ENCODE measurements at places on chromosomes 13 and 19.

DNA sequence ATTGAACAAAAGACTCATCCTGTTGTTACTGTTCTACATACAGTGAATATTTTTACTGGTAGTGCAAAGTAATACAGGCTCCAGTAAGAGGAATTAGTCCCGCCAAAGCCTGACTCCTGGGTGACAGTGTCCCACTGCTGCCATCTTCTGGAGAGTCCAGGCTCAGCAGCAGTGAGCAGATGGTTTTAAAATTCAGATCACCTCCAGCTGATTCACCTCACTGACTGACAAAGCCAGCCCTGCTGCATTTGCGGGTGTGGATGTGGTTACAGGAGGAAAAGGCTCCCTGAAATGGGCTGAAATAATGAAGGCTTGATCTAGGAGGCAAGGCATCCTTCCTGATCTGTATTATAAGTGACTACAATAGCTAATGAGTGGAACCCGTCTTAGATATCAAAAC, 18.3 kb downstream of the PABPC3 start:
- H3K4me3 ChIP-seq, result no peak overlapping the region
- peaks cover 30% of the 10 kb centered on the region for H3K27me3 ChIP-seq
- peak; percentile 17 for DNase-seq
- no peaks in the 10 kb centered on the region for H3K36me3 ChIP-seq
- H3K27ac ChIP-seq, result no peak overlapping the region

GRCh38 chr19:33246709-33247440, 21.2 kb upstream of the SLC7A10 start:
- no peaks in the 10 kb centered on the region for H3K4me1 ChIP-seq
- no peaks in the 10 kb centered on the region for H3K36me3 ChIP-seq
- no peak for DNase-seq
- H3K27me3 ChIP-seq, result no peaks in the 10 kb centered on the region

- DNase-seq, result no peak
- H3K27ac ChIP-seq, result no peak overlapping the region
- no peaks in the 10 kb centered on the region for H3K4me1 ChIP-seq
- no peak overlapping the region for H3K4me3 ChIP-seq
These were observed 30.9 kb downstream of the COL4A1 start for GRCh38 chr13:110275931-110276552.

- DNase-seq, result no peak
- peaks cover 96% of the 10 kb centered on the region for H3K4me1 ChIP-seq
- peak overlapping the region; percentile 69 for H3K27ac ChIP-seq
- peaks cover 7% of the 10 kb centered on the region for H3K36me3 ChIP-seq
These were observed 55.7 kb downstream of the KLF2 start for GRCh38 chr19:16380314-16380695.
